Osteocyte (in vitro differentiated cells): ENCODE measurements at places on chromosomes 6 and 20. TPM values are rescaled to one million over a fixed set of nuclear protein-coding genes. Genes with fewer than 3 reads are reported as not detected.

Gene SPEF1
- total RNA-seq: 0.24 TPM in 1 of 2 replicates, not detected in the other

Gene GNRH2
- not detected in 2 replicates for total RNA-seq

Gene TRIM31
- not detected in 2 replicates for total RNA-seq

GRCh38 chr6:114649298-114649697, 306.5 kb upstream of the HS3ST5 start:
- H3K27me3 ChIP-seq: no peaks in the 10 kb centered on the region
- no peak for DNase-seq
- no peak overlapping the region for H3K27ac ChIP-seq
- no peaks in the 10 kb centered on the region for H3K4me1 ChIP-seq

DNA sequence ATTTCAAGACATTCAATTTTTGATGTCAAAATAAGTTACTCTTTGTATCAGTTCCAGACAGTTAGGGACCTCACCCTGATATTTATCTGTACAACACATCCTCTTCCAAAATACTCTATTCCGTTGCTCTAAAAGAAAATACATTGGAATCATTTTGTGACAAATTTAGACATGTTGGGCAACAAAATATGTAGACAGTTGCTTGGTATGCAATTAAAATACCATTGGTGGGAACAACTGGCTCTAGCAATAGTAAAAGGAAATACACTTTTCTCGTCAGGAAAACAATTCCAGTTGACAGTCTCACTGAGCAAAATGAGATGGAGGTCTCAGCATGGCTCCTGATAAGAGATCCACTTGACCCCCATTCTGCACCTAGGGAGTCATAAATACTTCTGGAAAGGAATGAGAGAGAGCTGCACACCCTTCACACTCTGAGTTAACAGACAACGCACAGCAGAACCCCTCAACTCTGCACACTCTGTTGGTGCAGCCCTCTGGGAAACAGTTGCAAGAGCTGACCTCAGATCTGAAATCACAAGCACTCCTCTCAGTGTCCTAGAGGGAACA, 171.3 kb upstream of the NT5E start:
- no peaks in the 10 kb centered on the region for H3K36me3 ChIP-seq
- peaks cover 4% of the 10 kb centered on the region for H3K27me3 ChIP-seq
- H3K4me1 ChIP-seq: no peaks in the 10 kb centered on the region
- no peak for DNase-seq
- no peak overlapping the region for H3K27ac ChIP-seq

DNA sequence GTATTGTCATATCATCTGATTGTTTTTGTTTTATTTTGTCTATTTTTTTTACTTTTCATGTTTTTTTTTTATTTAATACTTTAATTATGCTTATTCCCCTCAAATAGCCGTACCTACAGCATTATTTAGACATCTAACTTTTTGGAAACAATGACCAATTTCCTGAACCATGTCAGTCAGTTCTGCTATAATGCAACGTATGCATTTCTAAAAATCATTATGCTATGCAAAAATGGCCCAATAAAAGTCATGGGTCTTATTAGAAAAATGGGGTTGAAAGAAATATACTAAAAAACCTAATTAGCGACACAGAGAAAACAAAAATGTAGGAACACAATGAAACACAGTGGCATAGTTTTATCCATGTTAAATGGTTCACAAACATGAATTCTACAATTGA, 1454.7 kb downstream of the GRIK2 start:
- peaks cover 2% of the 10 kb centered on the region for H3K27me3 ChIP-seq
- H3K4me1 ChIP-seq: peaks cover 2% of the 10 kb centered on the region
- H3K27ac ChIP-seq: no peak overlapping the region
- H3K4me3 ChIP-seq: no peak overlapping the region

- H3K4me3 ChIP-seq: no peak overlapping the region
- DNase-seq: no peak
- H3K4me1 ChIP-seq: peaks cover 26% of the 10 kb centered on the region
- no peaks in the 10 kb centered on the region for H3K27me3 ChIP-seq
- H3K36me3 ChIP-seq: peaks cover under 1% of the 10 kb centered on the region
These were observed 4.4 kb downstream of the GSS start for GRCh38 chr20:34951252-34951651.

- H3K27me3 ChIP-seq: no peaks in the 10 kb centered on the region
- H3K4me3 ChIP-seq: peak overlapping the region; percentile 98
- peaks cover 32% of the 10 kb centered on the region for H3K4me1 ChIP-seq
- no peak for DNase-seq
These were observed 654 bp downstream of the TMEM14C start for GRCh38 chr6:10723567-10723881.

GRCh38 chr20:8661229-8661952, 407.5 kb upstream of the PLCB4 start:
- peaks cover 10% of the 10 kb centered on the region for H3K36me3 ChIP-seq
- H3K4me1 ChIP-seq: peaks cover 5% of the 10 kb centered on the region
- H3K27ac ChIP-seq: no peak overlapping the region
- H3K27me3 ChIP-seq: no peaks in the 10 kb centered on the region

- H3K27me3 ChIP-seq: no peaks in the 10 kb centered on the region
- H3K4me3 ChIP-seq: no peak overlapping the region
- peak overlapping the region; percentile 89 for H3K27ac ChIP-seq
- no peak for DNase-seq
- no peaks in the 10 kb centered on the region for H3K36me3 ChIP-seq
- peaks cover 33% of the 10 kb centered on the region for H3K4me1 ChIP-seq
These were observed 178.8 kb upstream of the HDDC2 start for GRCh38 chr6:125480571-125480970.
